Spinal cord (tissue), 10 donors: ENCODE measurements at places on chromosomes 11 and 22.

DNA sequence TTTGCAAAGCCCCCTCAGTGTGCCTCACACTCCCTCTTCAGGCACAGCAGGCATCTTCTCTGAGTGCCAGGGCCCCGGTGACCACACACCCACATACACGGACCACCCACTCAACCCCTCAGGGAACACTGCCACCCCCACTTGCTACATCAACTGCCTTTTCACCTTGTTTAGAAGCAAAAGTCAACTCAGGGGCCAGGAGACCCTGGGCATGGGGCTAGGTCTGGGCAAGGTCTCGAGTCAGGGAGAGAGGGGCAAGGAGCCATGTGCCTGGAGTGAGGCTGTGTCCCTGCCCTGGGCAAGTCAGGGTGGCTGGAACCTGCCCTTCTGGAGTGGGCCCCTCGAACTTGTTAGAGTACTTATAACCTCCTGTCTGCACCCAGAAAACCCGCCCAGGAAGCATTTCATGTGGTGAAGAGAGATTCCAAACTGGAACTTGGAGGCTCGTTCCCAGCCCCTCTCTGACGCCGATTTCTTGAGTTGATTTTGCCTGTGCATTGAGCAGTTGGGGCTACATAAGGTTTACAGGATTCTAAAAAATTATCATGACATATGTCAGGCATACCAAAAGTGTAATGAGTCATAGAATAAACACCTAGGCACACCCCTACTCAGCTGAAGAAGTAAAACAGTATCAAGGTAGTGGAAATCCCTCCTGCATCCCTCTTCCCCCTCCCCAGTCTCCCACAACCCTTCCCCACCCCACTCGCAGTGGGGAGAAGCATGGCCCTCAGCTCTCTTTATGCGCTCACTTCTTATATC lies 74.3 kb downstream of the MYEOV start:
- DNase-seq, result no peak
- H3K4me1 ChIP-seq, result peaks cover 3% of the 10 kb centered on the region
- no peaks in the 10 kb centered on the region for H3K36me3 ChIP-seq
- no peaks in the 10 kb centered on the region for H3K27me3 ChIP-seq

DNA sequence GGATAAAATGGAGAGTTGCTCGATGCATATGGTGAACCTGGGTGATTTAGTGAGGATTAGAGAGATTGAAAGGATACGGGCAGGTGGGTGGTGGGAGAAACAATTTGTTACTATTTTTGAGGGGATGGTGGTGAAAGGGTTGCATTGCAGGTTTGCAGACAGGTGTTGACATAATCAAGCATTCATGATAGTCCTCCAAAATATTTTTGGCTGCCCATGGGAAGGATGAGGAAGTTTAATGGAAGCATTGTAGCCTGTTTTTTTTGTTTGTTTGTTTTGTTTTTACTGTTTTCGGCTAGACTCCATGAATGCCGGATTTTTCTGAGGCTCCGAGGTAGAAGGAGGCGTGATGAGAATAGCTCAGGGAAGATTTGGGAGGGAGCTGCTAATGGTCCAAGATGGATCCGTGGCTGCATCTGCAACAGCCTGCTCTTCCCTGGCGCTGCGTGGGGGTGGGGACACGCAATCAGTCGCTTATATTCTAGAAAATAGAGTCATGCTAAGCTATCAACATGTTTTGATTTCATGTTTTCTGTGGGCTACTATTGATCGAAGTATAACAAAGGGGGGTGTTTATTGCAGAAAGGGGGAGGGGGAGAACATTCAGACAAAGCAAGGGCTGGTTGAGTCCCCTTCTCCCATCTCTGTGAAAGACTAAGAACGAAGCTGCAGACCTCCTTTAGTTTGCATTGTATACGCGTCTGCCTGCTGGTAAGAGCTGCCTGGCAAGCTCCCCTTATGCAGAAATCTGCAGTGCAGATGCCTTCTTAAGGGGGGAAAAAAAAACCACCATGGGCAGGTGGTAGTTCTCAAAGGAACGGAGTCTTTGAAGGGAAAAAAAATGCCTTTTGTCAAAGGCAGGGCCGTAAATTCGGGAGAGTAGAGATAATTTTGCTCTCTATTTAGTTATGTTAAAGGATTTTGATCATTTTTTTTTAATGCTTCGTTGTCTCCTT lies 1.0 kb downstream of the RTN3 start:
- no peaks in the 10 kb centered on the region for H3K27me3 ChIP-seq
- DNase-seq, result peak; percentile 71
- peak overlapping the region; percentile 95 for H3K27ac ChIP-seq
- H3K4me1 ChIP-seq, result peaks cover 34% of the 10 kb centered on the region

- H3K27me3 ChIP-seq, result no peaks in the 10 kb centered on the region
- DNase-seq, result no peak
- H3K4me1 ChIP-seq, result peaks cover 11% of the 10 kb centered on the region
- H3K4me3 ChIP-seq, result no peak overlapping the region
- H3K36me3 ChIP-seq, result peaks cover 81% of the 10 kb centered on the region
- H3K27ac ChIP-seq, result no peak overlapping the region
Observed at GRCh38 chr22:37771081-37771480, 36.7 kb upstream of the GCAT start.

- no peak for DNase-seq
- H3K36me3 ChIP-seq, result peaks cover 22% of the 10 kb centered on the region
- H3K4me3 ChIP-seq, result no peak overlapping the region
- H3K27me3 ChIP-seq, result no peaks in the 10 kb centered on the region
- H3K27ac ChIP-seq, result no peak overlapping the region
Observed at GRCh38 chr11:18566406-18566805, 22.1 kb downstream of the UEVLD start.

DNA sequence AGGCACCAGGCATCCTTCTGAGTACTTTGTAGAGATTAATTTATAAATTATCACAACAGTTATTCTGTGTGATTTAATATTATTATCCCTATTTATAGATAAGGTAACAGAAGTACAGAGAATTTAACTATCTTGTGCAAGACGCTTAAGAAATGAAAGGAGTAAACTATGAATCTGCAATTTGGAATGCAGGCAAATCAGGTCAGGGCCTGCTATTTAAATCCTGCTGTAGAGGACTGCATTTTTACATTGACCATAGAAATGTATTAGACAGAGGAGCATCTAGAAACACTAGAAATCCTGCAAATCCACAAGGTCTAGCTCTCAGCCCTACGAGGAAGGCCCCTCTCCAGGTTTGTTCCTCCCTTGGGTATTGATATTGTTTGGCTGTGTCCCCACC lies 336.2 kb downstream of the ETS1 start:
- H3K4me3 ChIP-seq, result no peak overlapping the region
- H3K36me3 ChIP-seq, result no peaks in the 10 kb centered on the region
- no peaks in the 10 kb centered on the region for H3K27me3 ChIP-seq
- H3K4me1 ChIP-seq, result peaks cover 6% of the 10 kb centered on the region

GRCh38 chr11:35571696-35572095 lies 46.3 kb upstream of the PAMR1 start:
- no peaks in the 10 kb centered on the region for H3K4me1 ChIP-seq
- H3K27ac ChIP-seq, result no peak overlapping the region
- H3K27me3 ChIP-seq, result no peaks in the 10 kb centered on the region
- no peak for DNase-seq

DNA sequence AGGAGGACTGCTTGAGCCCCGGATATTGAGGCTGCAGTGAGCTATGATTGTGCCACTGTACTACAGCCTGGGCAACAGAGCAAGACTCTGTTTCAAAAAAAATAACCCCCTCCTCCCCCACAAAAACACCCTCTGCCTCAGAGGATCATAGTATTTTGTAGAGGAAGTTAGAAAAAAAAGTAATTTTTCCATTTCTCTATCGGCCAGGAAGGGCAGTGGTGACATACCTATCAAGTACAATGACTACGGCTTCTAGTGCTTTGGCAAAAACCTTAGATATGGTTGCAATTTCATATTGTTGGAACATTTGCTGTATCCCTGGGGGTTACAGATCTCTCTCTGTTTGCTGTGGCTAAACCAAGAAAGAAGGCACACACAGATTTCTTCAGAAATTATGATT lies 28.9 kb downstream of the C2CD3 start:
- H3K27me3 ChIP-seq, result no peaks in the 10 kb centered on the region
- no peaks in the 10 kb centered on the region for H3K4me1 ChIP-seq
- H3K36me3 ChIP-seq, result peaks cover 3% of the 10 kb centered on the region
- H3K4me3 ChIP-seq, result no peak overlapping the region
- H3K27ac ChIP-seq, result no peak overlapping the region
- no peak for DNase-seq

DNA sequence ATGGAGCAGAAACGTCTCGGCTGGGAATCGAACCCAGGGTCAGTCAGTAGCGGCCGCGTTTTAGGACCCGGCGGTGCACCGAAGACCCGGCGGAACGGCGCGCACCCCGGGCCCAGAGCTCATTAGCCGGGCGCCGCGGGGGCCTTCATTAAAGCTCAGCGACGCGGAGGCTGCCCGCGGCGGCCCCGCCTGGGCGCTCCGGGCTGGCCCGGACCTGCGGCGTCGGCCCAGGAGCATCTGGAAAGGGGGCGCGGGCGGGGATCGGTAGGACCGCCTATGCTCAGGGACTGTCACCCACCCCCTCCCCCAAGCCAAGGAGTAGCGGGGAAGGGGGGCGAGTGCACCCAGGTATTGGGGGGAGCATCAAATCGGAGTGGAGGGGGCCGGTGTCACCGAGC lies 52.2 kb downstream of the CYTH4 start:
- DNase-seq, result no peak
- H3K4me3 ChIP-seq, result no peak overlapping the region
- H3K36me3 ChIP-seq, result no peaks in the 10 kb centered on the region
- no peak overlapping the region for H3K27ac ChIP-seq

DNA sequence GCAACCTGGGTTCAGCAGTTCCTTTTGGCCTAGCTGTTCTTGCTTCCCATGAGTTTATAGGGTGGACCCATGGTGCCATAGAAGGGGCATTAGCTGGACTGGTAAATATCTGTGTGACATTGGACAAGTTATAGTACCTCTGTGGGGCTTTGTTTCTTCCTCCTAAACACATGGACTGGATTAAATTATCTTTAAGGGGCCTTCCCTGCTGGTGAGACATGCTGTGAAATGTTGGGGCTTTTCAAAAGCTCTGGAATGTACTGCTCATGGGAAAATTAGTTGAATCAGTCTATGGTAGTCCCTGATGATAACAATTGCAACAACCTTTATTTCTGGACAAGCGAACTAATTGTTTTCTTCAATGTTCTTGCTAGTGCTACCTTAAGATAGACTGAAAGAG lies 276.2 kb downstream of the BLID start:
- H3K4me3 ChIP-seq, result no peak overlapping the region
- H3K27me3 ChIP-seq, result no peaks in the 10 kb centered on the region
- H3K4me1 ChIP-seq, result peaks cover 4% of the 10 kb centered on the region

- H3K27ac ChIP-seq, result no peak overlapping the region
- no peaks in the 10 kb centered on the region for H3K27me3 ChIP-seq
- DNase-seq, result no peak
- H3K36me3 ChIP-seq, result no peaks in the 10 kb centered on the region
- no peak overlapping the region for H3K4me3 ChIP-seq
Observed at GRCh38 chr11:28763876-28764275, 655.7 kb downstream of the METTL15 start.
